ENCODE measurements at places on chromosomes 16 and 17.

DNA sequence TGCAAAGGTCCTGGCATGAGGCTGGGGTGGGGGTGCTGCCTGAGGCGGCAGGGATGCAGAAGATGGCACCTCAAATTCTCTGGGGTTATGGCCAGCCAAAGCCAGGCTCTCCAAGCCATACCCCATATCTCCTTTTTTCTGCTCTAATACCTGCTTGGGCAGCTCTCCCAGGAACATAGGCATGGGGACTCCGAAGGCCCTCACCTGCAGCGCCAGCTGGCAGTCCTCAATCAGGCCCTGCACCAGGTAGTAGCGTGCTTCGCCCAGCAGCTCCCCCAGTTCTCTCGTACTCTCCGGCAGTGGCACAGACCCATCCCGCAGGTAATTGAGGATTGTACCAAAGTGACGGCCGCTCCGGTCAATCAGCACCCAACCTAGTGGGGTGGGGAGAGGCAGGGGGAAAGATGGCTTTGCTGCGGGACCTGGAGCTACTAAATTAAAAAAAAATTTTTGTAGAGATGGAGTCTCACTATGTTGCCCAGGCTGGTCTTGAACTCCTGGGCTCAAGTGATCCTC lies 3.0 kb downstream of the KCTD13 start:
- no peak for DNase-seq

- DNase-seq = no peak
Measured at GRCh38 chr17:7833011-7833794, 814 bp upstream of the KDM6B start.

GRCh38 chr16:31767267-31767666 lies 106.3 kb upstream of the ZNF267 start:
- DNase-seq = no peak

DNA sequence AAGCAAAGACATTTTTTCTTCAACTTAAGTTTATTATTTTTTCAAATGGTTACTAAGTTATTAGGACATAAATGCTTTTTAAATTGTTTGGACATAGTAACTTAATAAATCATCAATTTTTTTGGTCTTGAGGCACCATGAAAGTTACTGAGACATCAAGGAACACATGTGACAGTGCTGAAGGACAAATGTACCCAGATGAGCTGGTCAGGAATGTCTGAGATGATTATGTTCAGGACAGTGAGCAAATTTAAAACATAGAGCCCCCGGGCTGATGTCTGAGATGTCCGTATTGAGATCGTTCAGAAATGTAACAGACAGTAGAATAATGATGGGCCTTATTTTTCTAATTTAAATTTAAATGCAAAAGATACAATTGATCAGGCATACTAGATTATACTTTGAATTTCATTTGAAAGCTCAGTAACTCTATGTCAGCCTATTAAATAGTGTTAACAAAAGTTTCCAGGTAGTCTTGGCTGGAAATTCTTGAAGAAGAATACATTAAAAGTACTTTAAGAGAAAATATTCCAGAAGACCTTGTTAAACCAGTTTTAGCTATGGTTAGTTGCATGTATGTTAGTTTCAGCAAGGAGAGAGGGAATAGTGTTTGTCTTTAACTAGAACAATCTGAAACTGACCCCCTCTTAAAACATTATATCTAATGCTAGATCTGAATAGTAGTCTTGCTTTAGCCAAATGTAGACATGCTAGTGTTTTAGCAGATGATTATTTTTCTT lies 36.4 kb downstream of the SEC14L1 start:
- DNase-seq = no peak

- DNase-seq = peak; percentile 87
Measured at GRCh38 chr17:44968225-44969143, at the start of gene C1QL1. Gene C1QL1 (minus strand): TSS chr17:44968303. CDS start chr17:44968048, 255 bp downstream.

GRCh38 chr16:67235816-67236562 lies 9.1 kb downstream of the TMEM208 start:
- peak; percentile 62 for DNase-seq

DNA sequence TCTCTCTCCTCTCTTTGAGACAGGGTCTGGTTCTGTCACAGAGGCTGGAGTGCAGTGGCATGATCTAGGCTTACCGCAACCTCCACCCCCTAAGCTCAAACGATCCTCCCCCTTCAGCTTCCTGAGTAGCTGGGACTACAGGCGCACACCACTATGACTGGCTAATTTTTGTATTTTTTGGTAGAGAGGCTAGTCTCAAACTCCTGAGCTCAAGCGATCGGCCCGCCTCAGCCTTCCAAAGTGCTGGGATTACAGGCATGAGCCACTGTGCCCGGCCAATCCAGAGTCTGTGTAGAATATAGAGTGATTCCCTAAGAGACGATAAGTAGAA lies 65.8 kb upstream of the RPH3AL start:
- DNase-seq = peak; percentile 74

GRCh38 chr17:82106688-82107305 lies 8.8 kb upstream of the FASN start:
- DNase-seq = no peak

GRCh38 chr17:81428121-81428515 lies 32.9 kb downstream of the BAHCC1 start:
- no peak for DNase-seq

- no peak for DNase-seq
Measured at GRCh38 chr16:30787613-30788378, 791 bp upstream of the ZNF629 start.

DNA sequence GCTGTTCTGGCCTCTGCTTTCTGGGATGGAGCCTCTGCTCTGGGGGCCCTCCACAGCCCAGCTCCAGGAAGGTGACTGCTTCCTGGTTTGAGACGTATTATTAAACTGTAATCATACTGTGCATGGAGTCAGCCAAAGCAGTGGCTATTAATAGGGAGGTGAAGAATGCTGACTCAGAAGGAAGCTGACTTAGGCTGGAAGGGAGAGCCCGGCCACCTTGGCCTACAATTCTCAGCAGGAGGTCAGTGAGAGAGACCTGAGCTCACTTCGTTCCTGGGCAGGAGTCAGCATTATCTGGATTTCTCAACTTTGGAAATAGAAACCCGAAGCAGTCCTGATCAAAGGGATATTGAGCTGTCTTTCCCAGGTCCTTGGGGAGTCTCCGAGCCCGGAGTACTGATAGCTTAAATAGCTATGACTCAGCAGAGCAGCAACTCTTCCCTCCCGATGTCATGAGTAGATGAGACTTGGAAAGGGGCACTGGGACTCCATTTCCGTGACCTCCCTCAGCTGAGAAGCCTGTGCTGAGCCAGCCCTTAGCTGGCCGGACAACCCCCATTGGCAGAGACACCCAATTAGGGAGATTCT lies 91.8 kb downstream of the YPEL2 start:
- DNase-seq = no peak

- DNase-seq = peak; percentile 46
Measured at GRCh38 chr17:70137451-70138230, 31.7 kb upstream of the KCNJ2 start.

DNA sequence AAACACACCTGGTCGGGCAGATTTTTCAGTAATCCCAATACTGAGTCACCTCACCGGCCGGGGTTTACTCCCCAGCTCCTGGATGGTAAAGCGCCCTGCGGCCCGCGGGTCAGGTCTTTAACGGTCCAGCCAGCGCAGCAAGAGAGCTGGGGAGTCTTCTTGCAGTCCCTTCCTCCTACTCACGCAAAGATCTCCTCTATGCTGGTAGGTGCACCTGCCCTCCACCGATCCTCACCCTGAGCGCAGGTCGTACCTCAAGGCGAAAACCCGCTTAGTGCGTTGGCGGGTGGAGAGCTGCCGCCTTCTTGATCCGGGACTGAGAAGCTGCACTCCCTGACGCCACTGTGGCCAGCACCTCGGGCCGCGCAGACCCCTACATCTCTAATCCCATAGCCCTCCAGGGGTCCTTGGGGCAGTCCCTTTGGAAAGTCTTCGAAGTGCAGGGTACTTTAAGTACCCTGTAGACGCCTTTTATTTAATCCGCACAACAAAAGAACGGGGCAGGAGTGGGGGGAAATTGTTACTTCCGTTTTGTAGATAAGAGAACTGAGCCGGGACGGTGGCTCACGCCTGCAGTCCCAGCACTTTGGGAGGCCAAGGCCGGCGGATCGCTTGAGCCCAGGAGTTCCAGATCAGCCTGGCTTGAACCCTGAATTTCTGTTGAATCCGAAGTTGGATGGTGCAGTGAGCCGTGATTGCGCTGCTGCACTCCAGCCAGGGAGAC lies 10.4 kb upstream of the HOXB13 start:
- DNase-seq = no peak

DNA sequence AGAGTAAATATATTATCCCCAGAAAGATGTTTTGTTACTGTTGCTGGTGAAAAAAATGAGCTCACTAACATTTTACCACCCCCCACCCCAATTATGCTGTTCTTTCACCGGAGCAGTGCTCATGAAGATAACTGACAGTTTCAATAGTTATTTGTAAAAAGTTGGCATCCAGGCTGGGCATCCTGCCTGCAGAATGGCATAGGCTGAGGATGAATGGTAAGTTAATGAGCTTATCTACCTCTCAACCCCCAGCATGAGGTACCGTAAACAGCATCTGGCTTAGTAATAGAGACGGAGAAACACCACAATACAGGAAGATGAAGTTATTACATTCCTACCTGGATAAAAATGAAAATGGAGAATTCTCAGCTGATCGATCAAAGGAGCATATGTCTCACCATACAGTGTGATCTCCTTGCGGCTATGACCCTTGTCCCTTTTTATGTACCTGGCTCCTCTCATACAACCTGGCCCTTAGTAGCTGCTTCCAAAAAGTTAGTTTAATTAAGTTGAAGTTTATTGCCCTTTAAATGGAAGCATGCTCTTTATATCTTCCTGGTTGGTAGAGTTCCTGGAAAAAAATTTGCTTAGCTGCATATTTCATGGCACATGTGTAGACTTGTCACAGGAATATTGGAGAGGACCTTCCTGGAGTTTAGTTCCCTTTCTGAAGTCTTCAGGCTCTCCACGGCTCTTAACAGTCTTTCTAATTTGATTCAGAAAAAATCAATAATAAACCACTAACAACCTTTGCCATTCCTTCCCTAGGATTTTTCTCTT lies 61.2 kb upstream of the MPHOSPH6 start:
- DNase-seq = no peak

GRCh38 chr17:51662204-51663056 lies 402.1 kb downstream of the UTP18 start:
- no peak for DNase-seq

- DNase-seq = no peak
Measured at GRCh38 chr16:74477226-74477625, 55.9 kb upstream of the CLEC18B start.

DNA sequence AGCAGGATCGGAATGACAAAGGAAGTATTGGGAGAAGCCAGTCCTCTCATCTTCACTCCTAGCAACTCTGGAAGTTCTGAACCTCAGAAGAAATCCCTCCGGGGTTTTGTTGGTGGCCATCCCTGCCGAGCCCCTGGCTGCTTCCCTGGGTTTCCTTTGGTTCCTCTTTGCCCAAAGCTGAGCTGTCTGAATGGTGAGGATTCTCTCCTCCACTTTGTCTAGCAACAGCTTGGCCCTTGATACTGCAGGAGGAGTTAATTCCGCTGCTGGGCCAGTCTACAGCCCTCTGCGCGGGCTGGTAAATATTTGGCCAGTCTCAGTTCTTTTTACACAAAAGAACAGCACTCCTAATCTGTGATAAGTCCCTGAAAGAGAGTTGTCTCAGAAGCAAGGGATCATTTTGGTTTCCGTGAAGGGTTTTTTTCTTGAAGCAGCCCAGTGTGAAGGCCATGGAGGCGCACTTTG lies 170.9 kb downstream of the RAB11FIP4 start:
- no peak for DNase-seq

GRCh38 chr17:56781906-56782305 lies 51.8 kb downstream of the C17orf67 start:
- no peak for DNase-seq

- no peak for DNase-seq
Measured at GRCh38 chr17:67093348-67093747, 49.0 kb downstream of the CACNG1 start.

GRCh38 chr16:26889740-26890139 lies 177.0 kb upstream of the C16orf82 start:
- DNase-seq = no peak

DNA sequence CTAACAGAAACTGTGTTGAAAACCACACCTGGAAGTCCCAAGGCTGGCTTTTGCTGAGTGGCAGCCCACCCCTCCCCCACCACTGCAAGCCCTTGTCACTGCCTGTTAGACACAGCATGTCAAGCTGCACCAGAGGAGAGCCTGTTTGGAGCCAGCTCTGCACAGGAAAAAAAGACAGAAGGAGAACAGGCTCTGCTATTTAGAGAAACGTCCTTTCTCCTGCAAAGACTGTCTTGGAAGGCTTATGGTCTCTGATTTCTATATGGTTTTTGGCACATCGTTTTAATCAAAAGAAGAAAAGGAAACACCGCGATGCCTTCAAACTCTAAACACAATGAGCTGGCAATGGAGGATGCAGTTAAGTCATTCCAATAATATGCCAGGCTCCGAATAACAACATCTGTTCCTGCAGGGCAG lies 275.5 kb downstream of the MAP2K4 start:
- no peak for DNase-seq

GRCh38 chr16:12800817-12801216 lies 2.9 kb downstream of the CPPED1 start:
- no peak for DNase-seq

DNA sequence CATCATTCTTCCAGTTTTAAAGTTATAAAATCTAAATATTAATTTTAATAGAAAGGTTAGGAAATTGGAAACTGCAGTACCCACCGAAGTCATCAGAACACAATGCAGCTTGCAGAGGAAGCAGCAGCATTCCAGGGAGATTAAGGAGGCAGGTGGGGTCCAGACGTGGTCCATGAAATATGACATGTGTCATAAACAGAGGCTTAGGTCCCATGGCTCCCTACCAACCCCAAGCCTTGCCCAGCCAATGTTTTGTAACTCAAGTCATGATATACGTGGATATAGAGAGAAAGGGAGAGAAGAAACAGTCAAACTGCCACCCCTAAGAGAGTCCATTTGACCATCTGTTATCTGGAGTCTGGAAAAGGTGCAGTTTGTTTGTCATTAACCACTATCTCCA lies 670.0 kb downstream of the TOX3 start:
- no peak for DNase-seq

DNA sequence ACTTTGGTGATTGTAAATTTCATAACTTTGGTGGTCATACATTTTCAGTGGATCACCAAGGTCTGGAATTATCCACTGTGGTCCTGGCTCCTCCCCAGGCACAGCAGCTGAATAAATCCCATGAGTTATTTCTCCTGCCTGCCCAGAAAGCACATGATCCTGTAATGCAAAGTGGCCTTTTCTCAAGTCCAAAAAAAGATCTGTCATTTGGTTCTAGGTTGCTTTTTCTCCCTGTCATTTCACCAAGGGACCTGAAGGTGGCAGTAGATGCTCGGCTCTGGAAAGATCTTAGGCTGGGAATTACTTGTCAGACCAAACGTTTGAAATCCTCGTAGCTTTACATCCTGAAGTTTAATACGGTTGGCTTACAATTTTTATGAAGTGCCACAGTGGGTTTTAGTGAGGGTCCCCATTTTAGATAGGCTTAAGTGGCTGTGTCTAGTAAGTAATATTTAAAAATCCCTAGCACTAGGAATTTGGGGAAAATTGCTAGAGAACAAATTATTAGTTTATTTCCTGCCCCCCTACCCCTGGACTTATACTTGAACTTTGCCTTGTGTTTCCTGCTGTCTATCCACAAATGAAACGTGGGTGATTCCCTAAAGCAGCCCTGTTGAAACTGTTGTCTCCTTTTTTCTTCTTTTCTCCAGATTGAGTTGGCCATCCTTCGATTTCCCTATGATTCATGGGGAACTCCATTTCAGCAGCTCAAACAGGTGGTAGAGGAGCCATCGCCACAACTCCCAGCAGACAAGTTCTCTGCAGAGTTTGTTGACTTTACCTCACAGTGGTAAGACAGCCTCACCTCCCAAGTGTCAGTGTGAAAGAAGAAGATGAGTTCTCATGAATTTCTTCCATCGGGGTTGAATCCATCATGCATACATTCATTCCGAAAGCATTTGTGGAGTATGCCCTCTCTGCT lies 111.7 kb downstream of the MAP2K6 start:
- no peak for DNase-seq

- DNase-seq = no peak
Measured at GRCh38 chr17:27663936-27664605, 33.1 kb downstream of the LGALS9 start.

Data from activated CD4-positive, alpha-beta T cell treated with anti-CD3 and anti-CD28 coated beads, Interleukin-2, amount 10 ng/mL, durations not matched to agents 7 days and 5 days (primary cell).